Astrocyte (in vitro differentiated cells and primary cell): ENCODE measurements at places on chromosomes 11 and 22. TPM values are rescaled to one million over a fixed set of nuclear protein-coding genes. Genes with fewer than 3 reads are reported as not detected.

The IFITM10 gene
- 2.0 and 5.1 TPM in 2 replicates for total RNA-seq

DNA sequence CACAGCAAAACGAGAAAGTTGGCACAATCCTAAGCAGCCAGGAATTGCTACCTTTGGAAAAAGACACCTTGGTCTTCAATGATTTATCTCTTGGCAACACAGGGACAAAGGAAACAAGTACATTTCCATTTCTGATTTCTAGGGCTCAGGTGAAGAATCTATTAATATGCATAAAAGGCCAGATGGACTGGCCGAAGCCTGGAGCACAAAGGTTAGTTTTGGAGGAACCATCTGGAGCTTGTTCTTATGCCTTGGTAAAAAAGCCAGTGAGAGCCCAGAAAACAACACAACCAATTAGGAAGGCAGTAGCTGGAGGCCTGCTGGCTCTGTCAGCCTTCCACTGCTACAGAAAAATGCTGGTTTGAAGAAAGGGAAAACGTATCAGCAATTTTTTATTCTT lies 713.5 kb upstream of the API5 start:
- no peaks in the 10 kb centered on the region for H3K27me3 ChIP-seq
- no peak overlapping the region for H3K27ac ChIP-seq
- H3K36me3 ChIP-seq, result no peaks in the 10 kb centered on the region
- H3K4me1 ChIP-seq, result no peaks in the 10 kb centered on the region

GRCh38 chr22:28810821-28811491 lies 10.6 kb upstream of the XBP1 start:
- no peak for DNase-seq
- no peak overlapping the region for H3K27ac ChIP-seq
- no peak overlapping the region for H3K4me3 ChIP-seq
- H3K27me3 ChIP-seq, result no peaks in the 10 kb centered on the region
- no peaks in the 10 kb centered on the region for H3K36me3 ChIP-seq

The FAT3 gene
- total RNA-seq, result 37.0 and 41.0 TPM in 2 replicates

The OR52E2 gene
- not detected in 2 replicates for total RNA-seq

The CACNA1I gene
- total RNA-seq, result 0.11 and 0.17 TPM in 2 replicates

GRCh38 chr11:121671283-121672168 lies 218.8 kb upstream of the SORL1-AS1 start:
- no peaks in the 10 kb centered on the region for H3K27me3 ChIP-seq
- peak; percentile 94 for DNase-seq
- H3K27ac ChIP-seq, result peak overlapping the region; percentile 32
- no peak overlapping the region for H3K4me3 ChIP-seq
- peaks cover 23% of the 10 kb centered on the region for H3K4me1 ChIP-seq

The KLHDC7B gene
- total RNA-seq, result 0.32 and 1.9 TPM in 2 replicates

- H3K27me3 ChIP-seq, result no peaks in the 10 kb centered on the region
- peak within 1 kb of the TSS; percentile 92 for H3K27ac ChIP-seq
- H3K36me3 ChIP-seq, result no peaks in the 10 kb centered on the region
- DNase-seq, result peak; percentile 68
- peaks cover 67% of the 10 kb centered on the region for H3K4me1 ChIP-seq
- H3K4me3 ChIP-seq, result peak within 1 kb of the TSS; percentile 58
Observed at GRCh38 chr11:65558002-65558929, at the start of gene LTBP3. LTBP3 (minus strand) TSS chr11:65558359; CDS start chr11:65557959, 400 bp downstream.

GRCh38 chr11:68741463-68741862 lies 9.9 kb downstream of the TESMIN start:
- no peaks in the 10 kb centered on the region for H3K4me1 ChIP-seq
- no peak overlapping the region for H3K27ac ChIP-seq
- H3K27me3 ChIP-seq, result no peaks in the 10 kb centered on the region
- peak; percentile 28 for DNase-seq

DNA sequence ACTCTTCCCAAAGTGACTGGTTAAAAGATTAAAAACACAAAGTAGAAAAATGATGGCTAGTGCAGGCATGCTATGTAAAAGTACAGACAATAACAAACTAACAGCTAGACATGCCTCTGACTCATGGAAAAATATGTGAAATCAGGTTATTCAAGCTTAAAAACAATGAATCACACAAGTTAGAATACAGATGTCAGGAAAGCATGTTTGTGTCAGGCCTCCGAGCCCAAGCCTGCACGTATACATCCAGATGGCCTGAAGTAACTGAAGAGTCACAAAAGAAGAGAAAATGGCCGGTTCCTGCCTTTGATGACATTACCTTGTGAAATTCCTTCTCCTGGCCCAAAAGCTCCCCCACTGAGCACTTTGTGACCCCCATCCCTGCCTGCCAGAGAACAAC lies 110.1 kb downstream of the NOX4 start:
- peak; percentile 99 for DNase-seq
- no peaks in the 10 kb centered on the region for H3K27me3 ChIP-seq
- no peak overlapping the region for H3K4me3 ChIP-seq
- peak overlapping the region; percentile 98 for H3K27ac ChIP-seq

The ADORA2A gene
- total RNA-seq, result 2.2 and 3.9 TPM in 2 replicates

DNA sequence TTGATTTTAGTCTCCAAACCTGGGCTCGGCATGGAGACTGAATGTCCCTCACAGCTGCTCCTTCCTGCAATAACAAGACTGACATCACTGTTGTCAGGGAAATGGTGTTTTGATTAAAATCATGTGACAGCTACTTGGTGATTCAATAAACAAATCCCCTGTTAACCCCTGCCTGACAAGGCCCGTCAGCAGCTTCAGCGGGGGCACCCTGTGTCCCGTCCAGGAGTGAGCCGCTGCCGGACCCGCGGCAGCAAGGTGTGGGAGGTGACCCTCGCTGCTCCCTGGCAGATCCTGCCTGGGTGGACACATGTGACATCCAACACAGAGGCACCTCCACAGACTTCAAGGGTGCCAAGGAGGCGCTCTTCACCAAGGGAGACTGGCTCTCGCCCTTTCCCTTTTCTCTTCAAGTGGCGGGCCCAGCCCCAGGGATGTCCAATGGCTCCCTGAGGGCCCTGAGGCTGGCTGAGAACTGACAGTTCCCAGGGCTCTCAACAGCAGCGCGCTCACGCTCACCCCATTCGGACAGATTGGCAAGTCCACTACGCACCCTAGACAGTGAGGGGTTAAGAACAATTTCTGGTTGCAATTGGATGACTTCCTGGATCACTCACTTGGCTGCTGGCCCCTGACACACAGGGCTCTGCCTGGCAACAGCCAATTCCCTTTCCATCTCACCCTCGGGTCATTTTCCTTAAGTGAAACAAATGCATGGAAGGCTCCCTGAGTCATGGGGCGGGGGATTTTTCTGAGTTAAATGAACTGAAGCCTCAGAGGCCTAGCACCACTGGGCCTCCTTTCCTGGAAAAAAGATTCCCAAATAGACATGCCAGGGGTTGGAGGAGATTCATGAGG lies 30.7 kb downstream of the PPP2R1B start:
- peak overlapping the region; percentile 45 for H3K4me3 ChIP-seq
- peak overlapping the region; percentile 99 for H3K27ac ChIP-seq
- no peaks in the 10 kb centered on the region for H3K27me3 ChIP-seq
- H3K36me3 ChIP-seq, result peaks cover 11% of the 10 kb centered on the region
- H3K4me1 ChIP-seq, result peaks cover 51% of the 10 kb centered on the region
- DNase-seq, result peak; percentile 98

The PRSS23 gene
- total RNA-seq, result 680 and 717 TPM in 2 replicates

- H3K27ac ChIP-seq, result no peak overlapping the region
- H3K27me3 ChIP-seq, result no peaks in the 10 kb centered on the region
- H3K4me1 ChIP-seq, result peaks cover 5% of the 10 kb centered on the region
- no peak for DNase-seq
- H3K4me3 ChIP-seq, result no peak overlapping the region
Observed at GRCh38 chr11:64843686-64844329, 645 bp downstream of the CDC42BPG start.

DNA sequence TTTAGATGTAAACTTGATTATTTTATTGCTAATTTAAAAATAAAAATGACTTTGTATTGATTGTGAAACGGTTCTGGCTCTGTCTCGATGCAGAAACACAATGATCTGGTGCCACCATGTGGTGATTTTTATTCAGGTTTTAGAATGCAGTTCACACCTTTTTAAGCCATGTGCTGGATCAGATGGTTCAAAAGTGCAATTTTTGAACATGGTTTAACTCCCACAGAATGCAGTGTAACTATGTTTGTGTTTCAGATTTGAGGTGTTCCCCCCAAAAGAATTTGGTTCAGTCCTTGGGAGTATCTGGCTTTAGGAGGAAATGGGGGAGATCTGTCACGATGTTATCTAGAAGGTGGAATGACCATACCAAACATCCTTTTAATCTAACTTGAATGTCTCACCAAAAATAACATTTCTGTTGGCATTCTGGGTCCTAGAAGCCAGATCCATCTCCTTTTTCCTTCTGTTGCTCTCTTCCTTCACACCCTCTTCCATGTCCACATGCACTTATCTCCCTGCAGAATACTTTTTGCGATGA lies 7.9 kb downstream of the MRPL16 start:
- H3K27ac ChIP-seq, result no peak overlapping the region
- DNase-seq, result peak; percentile 32
- peaks cover 18% of the 10 kb centered on the region for H3K36me3 ChIP-seq
- no peaks in the 10 kb centered on the region for H3K27me3 ChIP-seq

DNA sequence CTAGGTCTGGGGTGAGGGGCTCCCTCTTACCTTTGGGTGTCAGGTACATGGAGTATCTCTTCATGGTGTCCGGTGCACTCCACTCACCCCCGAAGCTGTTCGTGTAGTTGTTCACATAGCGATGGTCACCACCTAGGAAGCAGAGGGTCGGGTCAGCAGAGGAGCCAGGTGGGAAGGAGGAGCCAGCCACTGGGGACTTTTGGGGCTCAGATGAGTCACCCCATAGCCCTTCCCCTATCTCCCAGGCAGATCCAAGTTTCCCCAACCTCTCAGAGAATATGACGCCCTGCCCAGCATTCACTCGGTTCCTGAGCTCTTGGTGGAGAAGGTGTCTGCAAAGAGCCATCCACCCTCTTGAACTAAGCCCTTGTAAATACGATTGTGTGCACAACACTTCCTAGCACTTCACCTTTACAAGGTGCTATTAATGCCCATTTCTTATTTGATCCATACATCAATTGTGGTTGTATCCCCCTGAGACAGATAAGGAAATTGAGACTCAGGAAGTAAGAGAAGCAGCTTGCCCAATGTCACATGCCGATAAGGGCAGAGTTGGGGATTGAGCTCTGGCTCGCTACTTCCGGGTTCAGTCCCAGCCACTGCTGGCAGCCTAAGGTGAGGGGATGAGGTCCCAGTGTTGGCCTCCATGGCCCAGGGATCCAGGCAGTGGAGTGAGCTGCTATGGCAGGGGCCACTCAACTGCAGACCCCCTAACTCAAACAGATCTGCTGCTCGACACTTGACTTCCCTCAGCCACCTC lies 14.8 kb downstream of the TRIM29 start:
- no peak overlapping the region for H3K4me3 ChIP-seq
- H3K27ac ChIP-seq, result no peak overlapping the region
- no peak for DNase-seq
- no peaks in the 10 kb centered on the region for H3K36me3 ChIP-seq
- peaks cover 12% of the 10 kb centered on the region for H3K27me3 ChIP-seq

GRCh38 chr22:27641049-27641795 lies 160.3 kb downstream of the MN1 start:
- no peak overlapping the region for H3K27ac ChIP-seq
- no peaks in the 10 kb centered on the region for H3K36me3 ChIP-seq
- H3K4me1 ChIP-seq, result peaks cover 2% of the 10 kb centered on the region
- DNase-seq, result peak; percentile 27
- peaks cover 8% of the 10 kb centered on the region for H3K27me3 ChIP-seq
- H3K4me3 ChIP-seq, result no peak overlapping the region

DNA sequence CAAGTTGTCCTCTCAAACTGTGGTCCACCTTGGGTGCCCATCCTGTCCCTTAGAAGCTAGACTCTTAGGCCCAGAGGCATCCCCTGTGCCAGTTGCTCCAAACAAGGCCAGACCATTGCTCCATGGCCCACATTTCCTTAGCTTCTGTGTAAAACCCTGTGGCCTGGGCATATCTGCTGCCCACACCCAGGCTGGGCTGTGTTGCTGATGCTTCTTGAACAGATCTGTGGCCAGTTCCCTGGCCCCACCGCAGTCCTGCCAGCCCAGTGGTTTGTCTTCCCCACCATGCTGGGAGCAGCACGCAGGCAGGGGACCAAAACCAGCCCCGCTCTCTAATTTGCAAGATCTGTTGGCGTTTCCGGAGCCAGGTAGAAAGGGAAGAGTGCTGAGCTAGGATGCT lies 72.2 kb downstream of the CSNK2A3 start:
- no peaks in the 10 kb centered on the region for H3K4me1 ChIP-seq
- peaks cover 3% of the 10 kb centered on the region for H3K27me3 ChIP-seq
- H3K36me3 ChIP-seq, result no peaks in the 10 kb centered on the region

The CRKL gene
- total RNA-seq, result 59.5 and 63.0 TPM in 2 replicates

The SSTR3 gene
- total RNA-seq, result 0.07 TPM in 1 of 2 replicates, not detected in the other

The PAAF1 gene
- total RNA-seq, result 14.2 and 15.6 TPM in 2 replicates

The RFPL1 gene
- total RNA-seq, result not detected in 2 replicates

DNA sequence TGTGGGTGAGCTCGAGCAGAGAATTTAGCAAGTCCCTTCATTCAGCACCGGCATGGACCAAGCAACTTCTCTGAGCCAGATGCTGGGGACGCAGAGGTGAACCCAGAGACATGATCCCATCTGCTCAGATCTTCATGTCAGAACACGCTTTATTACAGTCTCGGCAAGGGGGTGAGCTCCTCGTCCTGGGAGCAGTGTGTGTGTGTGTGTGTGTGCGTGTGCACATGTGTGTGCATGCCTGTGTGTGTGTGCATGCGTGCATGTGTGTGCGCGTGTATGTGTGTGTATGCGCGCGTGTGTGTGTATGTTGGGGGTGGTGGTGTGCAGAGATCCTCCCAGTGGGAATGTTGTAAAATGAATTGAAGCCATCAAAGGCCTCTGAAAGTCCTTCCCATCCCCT lies 9.8 kb downstream of the MIAT start:
- H3K4me3 ChIP-seq, result no peak overlapping the region
- DNase-seq, result no peak
- no peaks in the 10 kb centered on the region for H3K36me3 ChIP-seq
- H3K27ac ChIP-seq, result no peak overlapping the region
- no peaks in the 10 kb centered on the region for H3K27me3 ChIP-seq

The KRTAP5-2 gene
- not detected in 2 replicates for total RNA-seq

DNA sequence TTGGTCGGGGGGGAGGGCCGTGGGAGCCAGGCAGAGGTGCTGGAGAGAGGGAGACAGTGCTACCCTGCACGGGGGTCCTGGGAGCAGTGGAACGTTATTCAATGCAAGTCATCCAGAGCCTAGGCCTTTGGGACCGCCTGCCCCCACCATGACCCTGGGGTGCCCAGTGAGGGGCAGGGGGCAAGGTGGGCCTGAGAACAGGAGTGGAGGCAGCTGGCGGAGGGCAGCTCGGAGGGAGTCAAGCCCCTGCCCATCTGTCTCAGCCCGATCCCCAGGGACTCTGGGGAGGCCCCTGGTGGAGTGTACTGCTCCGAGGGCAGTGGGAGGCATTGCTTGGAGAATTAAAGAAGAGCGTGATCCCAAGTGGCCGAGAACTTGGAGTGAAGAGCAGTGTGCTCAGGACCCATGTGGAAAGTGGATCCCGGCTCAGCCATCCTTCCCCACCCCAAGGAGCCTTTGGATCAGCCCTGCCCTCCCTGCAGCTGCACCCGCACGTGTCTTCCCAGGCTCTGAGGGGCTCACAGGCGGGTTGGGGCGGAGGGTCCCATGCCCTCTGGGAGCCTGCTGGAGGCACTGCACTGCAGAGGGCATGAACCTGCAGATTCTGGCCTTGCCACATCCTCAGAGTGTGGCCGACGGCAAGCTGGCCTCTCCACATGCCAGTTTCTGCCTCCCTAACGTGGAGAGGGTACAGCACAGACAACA lies 34.0 kb upstream of the SMIM38 start:
- no peak for DNase-seq
- H3K27me3 ChIP-seq, result no peaks in the 10 kb centered on the region
- no peaks in the 10 kb centered on the region for H3K36me3 ChIP-seq
- peaks cover 18% of the 10 kb centered on the region for H3K4me1 ChIP-seq
- H3K4me3 ChIP-seq, result no peak overlapping the region

The OLFML1 gene
- total RNA-seq, result not detected in 2 replicates
